GM23338 (cell line): ENCODE measurements at places on chromosomes 5 and 9.

GRCh38 chr9:89983411-89983810 lies 378.6 kb downstream of the GADD45G start:
- no peak for DNase-seq

DNA sequence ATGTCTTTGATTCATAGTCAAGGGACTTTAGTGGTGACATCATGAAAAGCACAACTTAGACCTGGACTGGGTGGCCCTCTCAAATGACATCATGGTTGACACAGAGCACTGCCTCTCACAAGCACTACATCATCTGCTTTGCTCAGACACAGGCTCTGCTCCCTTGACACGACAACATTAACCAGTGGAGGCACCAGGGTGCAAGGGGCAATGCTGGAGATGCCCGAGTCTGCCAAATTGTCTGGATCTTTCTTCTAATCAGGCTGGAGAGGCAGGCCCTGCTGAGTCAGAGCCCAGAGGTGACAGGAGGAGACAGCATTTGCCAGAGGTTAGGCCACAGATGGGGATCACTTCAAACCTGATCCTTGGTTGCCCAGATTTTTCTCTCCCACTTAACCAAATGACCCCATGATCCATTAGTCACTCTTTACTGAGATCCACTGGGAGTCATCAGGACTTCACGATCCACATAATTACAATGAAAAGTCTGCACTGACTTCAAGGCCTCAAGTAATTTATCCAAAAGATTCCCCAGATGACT lies 174.4 kb downstream of the SLIT3 start:
- no peak for DNase-seq

DNA sequence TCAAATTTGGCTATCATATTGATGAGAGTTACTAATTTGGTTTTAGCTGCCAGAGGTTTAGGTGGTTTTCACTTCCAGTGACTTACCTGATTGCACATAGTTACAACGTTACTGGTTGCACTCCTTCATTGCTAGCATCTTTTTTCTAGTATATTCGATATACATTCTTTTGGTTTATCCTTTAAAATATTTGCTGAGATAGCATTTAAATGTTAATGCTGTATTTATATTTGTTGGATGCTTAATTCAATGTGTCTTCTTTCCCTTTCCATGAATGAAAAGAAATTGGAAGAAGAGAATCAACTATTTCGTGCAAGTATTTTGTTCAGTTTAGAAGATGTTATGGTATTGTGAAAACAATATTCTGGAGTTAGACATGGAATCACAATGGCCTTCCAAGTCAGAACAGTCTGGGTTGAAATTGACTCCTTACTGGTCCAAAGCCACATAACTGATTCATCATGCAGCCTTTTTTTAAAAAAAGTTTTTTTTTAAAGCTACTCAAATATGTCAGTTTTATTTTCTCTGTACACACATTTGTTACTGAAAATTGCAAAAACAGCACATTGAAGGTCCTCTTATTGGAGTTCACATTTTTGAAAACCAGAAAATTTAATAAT lies 2.2 kb downstream of the SPIN1 start:
- DNase-seq, result no peak

DNA sequence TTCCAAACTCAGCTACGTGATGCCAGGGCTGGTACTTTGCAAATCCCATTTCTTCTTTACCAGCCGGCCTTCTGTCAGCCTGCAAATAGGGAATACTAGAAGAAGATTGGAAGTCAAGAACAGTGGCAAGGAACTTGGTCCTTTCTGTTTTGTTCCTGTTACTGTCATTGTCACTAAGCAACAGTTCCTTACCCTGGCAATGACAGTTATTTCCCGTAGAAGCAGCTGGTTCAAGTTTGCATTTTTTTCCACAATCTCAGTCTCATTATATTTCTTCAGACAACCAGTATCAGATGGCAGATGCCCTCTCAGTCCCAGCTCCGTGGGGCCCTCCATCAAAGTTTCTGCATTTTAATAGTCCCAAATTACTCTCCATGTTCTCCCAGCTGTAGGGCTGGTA lies 9.1 kb upstream of the C1QTNF2 start:
- no peak for DNase-seq

GRCh38 chr9:136984464-136985026 lies 1.8 kb downstream of the LCNL1 start:
- DNase-seq, result peak; percentile 59

DNA sequence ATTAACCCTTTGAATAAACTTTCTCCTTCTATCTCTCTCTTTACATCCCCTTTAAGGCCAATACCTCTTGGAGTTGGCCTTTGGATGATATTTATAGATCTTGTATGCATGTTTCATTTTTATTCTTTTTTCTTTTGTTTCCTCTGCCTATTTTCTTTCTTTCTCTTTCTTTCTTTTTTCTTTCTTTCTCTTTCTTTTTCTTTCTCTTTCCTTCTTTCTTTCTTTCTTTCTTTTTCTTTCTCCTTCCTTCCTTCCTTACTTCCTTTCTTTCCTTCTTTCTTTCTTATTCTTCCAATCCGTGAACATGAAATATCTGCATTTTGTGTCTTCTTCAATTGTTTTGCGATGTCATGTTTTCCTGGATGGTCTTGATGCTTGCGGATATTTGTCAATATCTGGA lies 276.1 kb downstream of the ADGRV1 start:
- no peak for DNase-seq

GRCh38 chr9:97556721-97557605 lies 55.5 kb downstream of the TMOD1 start:
- no peak for DNase-seq

GRCh38 chr5:81904861-81905260 lies 67.0 kb upstream of the ATG10 start:
- DNase-seq, result no peak

DNA sequence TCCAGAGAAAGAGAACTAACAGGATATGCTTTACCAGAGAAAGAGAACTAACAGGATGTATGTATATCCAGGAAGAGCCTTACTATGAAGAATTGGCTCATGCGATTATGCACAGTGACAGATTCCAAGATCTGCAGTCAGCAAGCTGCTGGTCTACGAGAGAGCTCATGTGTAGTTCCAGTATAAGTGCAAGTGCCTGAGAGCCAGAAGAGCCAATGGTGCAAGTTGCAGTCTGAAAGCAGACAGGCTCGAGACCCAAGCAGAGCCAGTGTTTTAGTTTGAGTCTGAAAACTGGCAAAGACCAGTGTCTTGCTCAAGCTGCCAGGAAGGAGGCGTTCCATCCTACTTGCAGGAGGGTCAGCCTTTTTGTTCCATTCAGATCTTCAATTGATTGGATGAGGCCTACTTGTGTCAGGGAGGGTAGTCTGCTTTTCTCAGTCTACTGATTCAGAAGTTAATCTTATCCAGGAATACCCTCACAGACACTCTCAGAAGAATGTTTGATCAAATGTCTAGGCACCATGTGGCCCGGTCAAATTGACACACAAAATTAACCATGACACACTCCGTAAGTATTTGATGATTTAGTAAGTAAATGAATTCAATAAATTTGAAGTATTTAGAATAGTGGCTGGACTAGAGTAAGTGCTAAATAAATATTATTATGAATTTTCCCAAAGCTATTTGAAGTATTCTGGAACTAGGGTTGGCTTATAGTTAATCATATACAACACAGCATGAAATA lies 372.1 kb upstream of the SGCD start:
- DNase-seq, result no peak

DNA sequence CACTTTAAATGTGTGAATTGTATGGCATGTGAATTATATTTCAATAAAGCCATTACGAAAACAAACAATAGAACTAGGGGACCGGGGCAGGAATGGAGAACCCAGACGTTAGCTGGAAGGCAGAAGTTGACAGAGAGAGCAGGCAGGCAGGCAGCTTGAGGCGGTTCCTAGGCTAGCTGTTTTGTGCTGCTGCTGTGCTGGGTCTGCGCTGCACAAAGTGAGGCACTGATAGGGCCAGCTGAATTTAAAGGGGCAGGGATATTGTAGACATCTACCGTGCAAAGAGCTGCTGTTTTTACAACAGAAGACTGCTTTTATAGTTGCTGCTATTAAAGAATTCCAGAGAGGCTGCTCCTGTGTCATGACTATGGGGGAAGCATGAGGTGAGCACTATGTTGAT lies 21.6 kb upstream of the MIER3 start:
- no peak for DNase-seq

- DNase-seq, result no peak
These were observed 2.0 kb upstream of the PTGR1 start for GRCh38 chr9:111601237-111602018.

DNA sequence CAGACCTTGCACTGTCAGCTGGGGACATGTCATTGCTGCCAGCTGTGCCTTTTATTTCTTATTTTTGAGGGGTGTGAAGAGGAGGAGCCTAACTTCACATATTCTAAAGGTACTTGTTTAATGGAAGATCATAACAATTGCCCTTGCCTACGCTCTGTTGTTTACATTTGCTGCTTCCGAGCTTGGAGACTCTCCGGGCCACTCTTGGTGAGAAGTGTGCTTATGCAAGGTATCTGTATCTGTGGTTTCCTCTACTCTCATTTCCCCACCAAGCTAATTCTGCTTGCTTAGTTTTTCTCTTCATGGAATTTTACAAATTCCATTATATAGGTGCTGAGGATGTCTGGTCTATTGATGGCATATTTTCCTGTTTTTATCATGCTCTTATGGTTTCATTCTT lies 105.3 kb downstream of the RASGRF2 start:
- DNase-seq, result no peak

GRCh38 chr5:105581988-105582690 lies 2019.5 kb upstream of the NUDT12 start:
- DNase-seq, result no peak

DNA sequence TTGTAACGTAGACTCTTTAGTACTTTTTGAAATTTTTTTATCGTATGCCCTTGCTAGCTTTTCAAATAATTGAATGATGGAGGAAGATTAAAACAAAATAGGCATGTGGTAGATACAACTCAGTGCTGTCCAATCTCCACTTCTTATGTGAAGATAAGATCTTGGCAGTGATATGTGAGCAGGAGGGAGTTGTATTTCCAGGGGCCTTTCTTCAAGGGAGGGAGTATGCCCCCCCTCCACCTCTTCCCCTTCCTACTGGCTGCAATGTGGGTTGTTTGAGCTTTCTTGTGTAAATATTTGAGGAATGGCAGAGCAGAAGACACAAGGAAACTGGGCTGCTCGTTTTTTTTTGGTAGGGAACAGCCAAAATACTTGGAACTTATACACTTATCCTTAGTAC lies 374.9 kb downstream of the PSAT1 start:
- DNase-seq, result no peak

- no peak for DNase-seq
These were observed 11.0 kb upstream of the HACD4 start for GRCh38 chr9:21042466-21042865.

- no peak for DNase-seq
These were observed 1.7 kb upstream of the ALDH1A1 start for GRCh38 chr9:72954431-72955125.

GRCh38 chr5:126636956-126637355 lies 36.2 kb downstream of the PHAX start:
- no peak for DNase-seq

- peak; percentile 75 for DNase-seq
These were observed 20.1 kb upstream of the TCERG1 start for GRCh38 chr5:146426853-146427618.

DNA sequence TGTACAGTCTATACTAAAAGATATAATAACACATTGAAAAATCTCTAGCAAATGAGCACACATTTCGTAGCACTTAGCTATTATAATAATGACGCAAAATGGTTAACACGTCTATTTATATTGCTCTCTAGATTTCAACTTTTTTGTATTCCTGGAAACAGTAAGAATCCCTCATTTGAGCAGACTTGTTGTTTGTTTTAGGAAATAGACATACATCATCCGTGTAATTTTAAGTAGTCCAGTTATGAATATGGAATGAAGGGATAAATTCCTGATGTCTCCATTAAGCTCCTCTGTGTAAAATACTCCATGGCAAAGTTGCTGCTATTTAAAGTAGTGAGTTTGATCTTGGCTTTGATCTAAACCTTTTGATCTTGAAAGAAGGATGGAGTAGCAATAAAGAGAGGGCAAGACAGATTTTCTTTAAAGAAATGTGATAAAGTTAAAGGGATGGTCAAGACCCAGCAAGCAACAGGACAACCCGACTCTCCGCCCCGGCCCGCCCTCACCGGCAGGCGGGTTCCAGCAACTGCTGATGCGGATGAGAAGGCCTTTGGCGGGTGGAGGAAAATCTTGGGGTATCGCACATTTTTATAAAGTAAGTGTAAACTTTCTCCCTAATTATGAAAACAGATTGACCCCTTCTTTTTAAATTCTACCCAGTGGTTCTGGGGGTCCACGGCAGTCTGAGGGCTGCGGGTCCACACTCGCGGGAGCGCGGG lies 277.4 kb downstream of the AOPEP start:
- DNase-seq, result peak; percentile 68

DNA sequence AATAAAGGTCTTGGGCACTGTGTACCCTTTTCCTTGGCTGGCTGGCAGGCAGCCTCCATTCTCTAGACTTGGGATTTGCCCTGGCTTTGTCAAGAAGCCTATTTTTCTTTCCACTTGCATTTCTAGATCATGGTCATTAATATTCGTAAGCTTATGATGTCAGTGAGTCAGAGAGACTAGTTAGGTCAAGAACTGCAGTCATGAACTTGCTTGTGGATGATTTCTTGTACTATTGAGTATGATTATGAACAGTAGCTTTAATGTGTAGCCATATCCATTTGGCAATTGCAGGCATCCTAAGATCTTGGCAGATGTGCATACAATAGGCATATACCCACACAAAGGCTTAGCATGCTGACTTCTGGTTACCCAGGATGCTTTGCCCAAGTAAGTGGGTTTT lies 186.8 kb upstream of the CLINT1 start:
- no peak for DNase-seq

- DNase-seq, result no peak
These were observed 374.0 kb upstream of the ADAMTS16 start for GRCh38 chr5:4766101-4766500.

- DNase-seq, result no peak
These were observed 58.2 kb upstream of the CKS2 start for GRCh38 chr9:89252651-89253267.

- DNase-seq, result no peak
These were observed 19.9 kb upstream of the INSYN2B start for GRCh38 chr5:170000155-170000554.

DNA sequence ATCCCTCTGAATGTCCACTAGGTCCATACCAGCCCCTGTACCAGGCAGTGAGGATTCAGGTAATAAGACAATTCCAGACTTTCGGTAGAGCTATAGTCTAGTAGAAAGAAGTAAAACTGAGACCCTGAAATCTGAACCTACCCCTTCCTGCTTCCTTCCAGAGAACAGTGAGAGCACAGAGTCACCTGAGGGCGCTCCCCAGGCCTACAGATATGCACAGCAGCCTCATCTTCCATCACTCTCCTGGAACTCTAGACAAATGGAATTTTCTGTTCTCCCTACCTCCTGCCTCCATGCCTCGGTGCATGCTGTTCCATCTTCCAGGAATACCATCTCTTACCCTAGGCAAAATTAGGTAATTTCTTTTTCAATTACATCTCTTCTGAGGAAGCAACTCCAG lies 3.1 kb upstream of the GNA14 start:
- peak; percentile 36 for DNase-seq

DNA sequence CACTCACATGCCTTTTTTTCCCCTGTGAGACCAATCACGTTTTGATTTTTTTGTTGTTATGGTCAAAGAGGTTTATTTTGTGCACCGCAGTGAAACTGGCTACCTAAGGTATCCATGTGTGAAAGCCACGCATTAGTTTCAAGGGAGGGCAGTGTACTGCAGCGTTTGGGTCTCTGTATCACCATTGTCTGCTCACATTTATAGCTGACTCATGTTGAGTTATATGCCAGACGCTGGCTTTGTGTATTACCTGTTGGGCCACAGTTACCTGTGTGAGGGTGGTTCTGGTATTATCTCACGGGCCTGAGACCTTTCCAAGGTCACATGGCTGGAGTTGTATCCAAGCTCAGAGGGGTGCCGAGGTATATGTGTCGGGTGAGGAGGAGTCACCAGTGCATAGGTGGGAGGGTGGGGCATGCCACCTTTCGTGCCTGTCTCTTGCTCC lies 75.8 kb downstream of the ARHGAP26 start:
- no peak for DNase-seq
